ENCODE measurements at places on chromosomes 5 and 9.

DNA sequence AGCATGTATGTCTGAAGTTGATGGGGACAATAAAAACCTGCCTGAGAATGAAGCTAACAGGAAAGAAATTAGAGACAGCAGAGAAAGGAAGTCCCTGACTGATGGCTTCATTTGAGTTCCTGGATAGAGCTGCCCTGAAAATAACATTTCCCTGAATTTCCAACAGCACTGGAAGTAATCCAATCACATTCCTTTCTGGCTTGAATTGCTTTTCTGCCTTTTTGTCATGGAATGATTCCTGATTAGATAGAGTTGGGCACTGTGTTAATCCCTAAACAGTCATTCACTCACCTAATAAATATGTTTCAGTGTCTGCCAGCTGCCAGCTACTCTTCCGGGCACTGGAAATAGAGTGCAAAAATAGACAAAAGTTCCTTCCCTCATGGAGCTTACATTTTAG lies 30.0 kb upstream of the SH3RF2 start:
- no peak for DNase-seq

DNA sequence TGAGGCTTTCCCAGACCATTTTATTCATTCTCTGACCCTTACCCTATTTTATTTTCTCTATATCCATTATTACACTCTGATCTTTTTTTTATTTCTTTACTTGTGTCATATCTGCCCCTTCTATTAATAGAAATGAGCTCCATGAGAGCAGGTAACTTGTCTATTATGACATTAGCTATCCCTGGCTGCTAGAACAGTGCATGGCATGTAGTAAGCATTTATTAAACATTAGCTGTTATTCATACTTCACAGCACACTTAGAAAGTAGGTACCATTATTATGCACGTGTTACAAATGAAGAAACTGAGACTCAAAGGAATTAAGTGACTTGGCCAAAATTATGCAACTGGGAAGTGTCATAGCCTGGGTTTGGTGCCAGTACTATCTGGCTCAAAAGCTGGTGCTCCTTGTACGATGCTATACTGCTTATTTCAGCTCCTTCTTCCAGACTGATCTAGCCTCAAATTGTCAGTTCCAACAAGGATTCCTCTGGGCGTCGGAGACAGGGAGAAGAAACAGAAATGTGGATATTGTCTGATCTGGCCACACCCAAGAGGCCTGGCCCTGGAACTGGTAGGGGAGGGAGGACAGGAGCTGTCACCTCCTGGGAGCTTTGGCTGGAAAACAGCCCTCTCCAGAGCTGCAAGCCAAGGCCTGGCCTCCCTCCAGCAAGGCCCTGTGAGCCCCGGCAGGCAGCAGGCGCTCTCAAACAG lies 10.8 kb upstream of the NIPAL4 start:
- no peak for DNase-seq

GRCh38 chr9:12880406-12881015 lies 105.7 kb downstream of the LURAP1L start:
- DNase-seq, result no peak

DNA sequence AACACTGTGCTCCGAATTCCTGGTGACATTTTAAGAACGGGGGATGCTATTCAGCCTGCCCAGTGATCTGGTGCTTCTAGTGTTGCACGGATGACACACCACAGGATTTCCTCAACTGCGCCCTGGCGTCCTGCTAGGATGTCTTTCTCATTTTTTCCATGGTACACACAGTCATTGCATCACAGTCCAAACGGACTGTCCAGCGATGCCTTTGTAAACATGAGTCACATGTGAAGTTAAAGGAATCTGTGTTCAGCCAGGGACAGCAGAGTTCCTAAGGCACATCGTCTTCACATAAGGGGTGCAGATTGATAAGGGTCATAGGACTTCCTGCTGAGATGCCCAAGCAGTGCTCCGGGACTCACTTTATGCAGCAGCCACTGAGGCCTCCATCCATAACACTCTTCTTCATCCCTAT lies 9.3 kb upstream of the PTPN3 start:
- DNase-seq, result peak; percentile 70

GRCh38 chr5:6900247-6901227 lies 187.3 kb downstream of the TENT4A start:
- peak; percentile 60 for DNase-seq

- DNase-seq, result no peak
Observed at GRCh38 chr9:23686257-23686656, 139.8 kb downstream of the ELAVL2 start.

DNA sequence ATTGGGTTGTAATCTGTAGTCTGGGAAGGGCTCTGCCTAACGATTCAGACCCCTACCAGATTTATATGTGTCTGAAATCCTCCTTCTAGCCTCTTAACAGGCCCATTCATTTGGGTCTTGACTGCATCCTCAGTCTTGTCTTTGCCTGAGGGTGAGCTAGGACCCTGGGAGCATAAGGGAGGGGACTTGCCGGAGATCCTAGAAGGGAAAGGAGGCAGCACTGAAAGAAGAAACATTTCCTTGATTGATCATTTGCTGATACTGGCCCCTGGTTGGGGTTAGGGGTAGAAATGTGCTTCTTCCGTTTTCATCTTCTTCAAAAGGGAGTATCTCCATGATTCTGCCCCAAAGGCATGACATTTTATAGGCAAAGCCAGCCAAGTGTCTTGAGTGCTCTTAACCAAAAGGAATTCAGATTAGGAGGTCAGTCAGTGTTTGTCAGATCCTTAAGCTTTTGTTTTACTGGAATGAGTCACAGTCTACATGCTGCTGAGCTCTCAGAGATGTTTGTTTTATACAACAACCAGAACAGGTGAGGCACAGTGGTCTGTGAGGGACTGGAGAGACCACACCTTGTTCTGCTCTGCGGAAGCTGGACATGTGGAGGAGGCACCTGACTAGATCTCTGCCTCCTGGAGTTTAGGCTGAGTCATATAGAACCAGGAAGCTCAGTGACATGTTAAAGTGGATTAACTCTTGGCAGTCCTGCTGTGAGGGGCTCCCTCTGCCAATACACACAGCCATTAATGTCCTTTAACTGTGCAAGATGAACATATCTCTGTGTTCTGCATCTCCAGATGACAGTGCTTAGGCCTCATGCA lies 37.7 kb downstream of the PCDHAC2 start:
- DNase-seq, result no peak

DNA sequence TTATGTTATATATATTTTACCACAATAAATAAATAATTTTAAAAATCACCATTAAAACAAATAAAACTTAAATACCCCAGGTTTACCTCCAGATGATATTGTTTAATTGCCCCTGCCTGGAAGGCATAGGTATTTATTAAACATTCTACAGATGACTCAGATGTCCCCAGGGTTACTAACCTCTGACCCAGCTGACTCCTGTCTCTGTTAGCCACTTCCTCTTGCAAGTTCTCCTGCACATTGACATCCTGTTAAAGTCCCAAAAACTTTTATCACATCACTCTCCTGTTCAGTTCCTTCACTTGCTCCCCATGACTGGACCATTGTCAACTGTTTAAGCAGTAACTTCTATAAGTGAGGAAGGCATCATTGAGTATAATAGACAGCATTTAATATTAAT lies 37.0 kb upstream of the RAB3C start:
- no peak for DNase-seq

- DNase-seq, result no peak
Observed at GRCh38 chr5:14953075-14953607, 81.6 kb upstream of the ANKH start.

DNA sequence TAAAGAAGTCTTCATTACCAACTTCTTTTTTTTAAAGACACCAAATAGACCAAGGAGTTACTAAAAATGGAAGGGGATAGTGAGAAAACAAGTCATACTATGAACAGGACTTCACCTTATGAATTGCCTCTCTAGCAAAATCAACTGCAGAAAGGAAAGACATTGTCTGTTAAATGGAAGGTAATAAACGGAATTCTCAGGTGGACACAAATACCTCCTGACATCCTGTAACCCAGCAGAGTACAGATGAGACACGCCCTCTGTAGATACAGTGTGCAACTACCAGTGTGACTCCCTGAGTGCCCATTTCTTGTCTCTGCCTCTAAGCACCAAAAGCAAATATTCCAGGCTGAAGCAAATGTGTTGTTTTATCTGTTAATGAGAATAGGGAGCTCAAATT lies 12.2 kb upstream of the PLPP1 start:
- DNase-seq, result peak; percentile 38

GRCh38 chr9:99905833-99906402 lies 536 bp upstream of the STX17 start:
- DNase-seq, result no peak

GRCh38 chr5:151924564-151925301 lies at the start of gene GLRA1:
Gene GLRA1 (minus strand): TSS chr5:151924851. CDS start chr5:151924549, 302 bp downstream.
- DNase-seq, result peak; percentile 19

DNA sequence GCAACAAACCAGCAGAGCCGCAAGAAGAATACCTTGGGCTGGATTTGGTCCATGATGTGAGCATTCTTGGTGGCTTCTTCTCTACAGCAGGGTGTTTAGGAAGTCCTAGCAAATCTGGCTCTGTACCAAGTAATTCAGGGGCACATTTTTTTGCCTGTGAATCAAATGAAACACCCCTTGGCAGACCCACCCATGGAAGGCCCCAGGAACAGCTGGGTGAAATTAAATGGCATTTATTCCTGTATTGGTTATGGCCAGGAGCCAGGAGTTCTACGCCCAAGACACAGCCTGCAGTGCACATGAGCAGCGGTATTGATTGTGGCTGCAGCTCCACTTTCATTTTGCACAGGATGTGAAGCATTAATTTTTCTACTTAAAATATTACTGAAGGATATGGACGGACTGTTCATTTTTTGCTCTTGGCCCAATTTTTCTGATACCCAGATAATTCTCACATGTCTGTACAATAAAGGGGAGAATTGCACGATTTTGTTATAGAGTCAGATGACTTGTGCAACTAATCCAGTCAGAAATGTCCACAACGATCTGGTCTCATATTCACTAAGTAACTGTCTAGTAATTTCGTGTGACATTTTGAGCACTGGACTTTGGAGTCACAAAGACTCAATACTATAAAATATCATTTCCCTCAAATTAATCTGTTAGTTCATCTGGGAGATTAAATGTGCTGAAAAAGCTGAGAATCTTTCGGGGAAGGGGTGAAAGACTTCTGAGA lies 120.7 kb upstream of the APC start:
- no peak for DNase-seq

GRCh38 chr9:92140754-92141143 lies 25.5 kb upstream of the SPTLC1 start:
- no peak for DNase-seq

DNA sequence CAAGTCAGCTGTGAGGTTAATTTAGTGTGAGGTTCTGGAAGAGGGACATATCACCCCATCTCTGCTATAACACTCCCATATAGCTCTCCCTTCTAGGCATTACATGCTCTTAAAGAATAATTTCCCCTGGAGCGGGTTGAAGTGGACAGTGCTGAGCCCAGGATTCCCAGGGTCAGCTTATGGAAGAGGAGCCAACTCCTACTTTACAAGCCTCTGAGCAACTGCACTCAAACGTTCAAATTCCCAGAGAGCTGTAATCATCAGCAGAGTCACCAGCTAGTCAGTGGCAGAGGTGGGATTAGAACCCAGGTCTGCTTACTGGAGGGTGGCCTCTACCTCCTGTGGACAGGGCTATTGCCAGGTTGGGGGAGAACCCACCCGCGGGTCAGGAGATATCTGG lies 1.4 kb downstream of the NEURL1B start:
- DNase-seq, result no peak

GRCh38 chr5:145543968-145544367 lies 291.2 kb downstream of the PRELID2 start:
- DNase-seq, result peak; percentile 83

GRCh38 chr9:127921557-127922120 lies 4.8 kb upstream of the ST6GALNAC4 start:
- no peak for DNase-seq

DNA sequence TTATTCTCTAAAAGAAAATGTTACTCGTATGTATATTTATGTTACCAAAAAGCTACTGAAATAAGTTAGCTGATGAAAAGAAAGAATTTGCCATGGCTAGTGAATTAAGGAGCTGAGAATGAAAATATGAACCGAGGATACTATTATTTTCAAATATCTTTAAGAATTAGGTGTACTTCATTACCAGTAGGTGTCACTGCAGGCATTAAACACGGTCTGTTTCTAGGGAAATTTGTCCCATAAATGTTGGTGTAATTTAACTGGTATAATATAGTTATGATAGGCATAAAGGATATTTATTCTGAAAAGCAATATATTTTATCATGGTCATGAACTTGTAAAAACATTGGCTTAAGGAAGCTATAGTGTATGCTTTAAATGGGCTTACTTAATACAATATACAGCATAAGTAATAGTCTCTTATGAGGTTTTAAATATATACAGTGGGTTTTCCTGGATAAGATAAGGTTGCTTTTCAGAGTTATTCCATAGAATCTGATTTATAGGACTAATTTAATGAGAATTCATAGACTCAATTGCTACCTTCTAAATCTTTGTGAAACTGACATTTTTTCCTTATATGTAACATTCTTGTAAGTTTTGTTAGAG lies 72.4 kb upstream of the MPDZ start:
- DNase-seq, result no peak

DNA sequence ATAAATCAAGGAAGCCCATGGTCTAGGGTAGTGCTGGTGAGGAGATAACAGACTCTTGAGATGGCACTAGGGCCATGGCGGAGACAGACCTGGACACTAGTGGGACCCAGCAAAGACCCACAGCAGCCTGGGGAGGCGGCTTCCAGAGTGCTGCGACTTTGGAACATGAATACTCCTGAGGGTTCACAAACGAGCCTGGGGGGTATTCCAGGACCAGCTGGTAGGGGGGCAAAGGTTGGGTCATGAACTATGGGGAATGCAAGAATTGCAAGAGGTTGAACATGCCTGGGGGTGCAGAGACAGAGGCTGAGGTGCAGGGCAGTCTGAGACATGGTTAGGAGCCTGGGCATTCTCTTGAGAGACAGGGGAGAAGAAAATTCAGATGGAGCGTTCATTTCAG lies 43.8 kb upstream of the SPTLC1 start:
- no peak for DNase-seq

DNA sequence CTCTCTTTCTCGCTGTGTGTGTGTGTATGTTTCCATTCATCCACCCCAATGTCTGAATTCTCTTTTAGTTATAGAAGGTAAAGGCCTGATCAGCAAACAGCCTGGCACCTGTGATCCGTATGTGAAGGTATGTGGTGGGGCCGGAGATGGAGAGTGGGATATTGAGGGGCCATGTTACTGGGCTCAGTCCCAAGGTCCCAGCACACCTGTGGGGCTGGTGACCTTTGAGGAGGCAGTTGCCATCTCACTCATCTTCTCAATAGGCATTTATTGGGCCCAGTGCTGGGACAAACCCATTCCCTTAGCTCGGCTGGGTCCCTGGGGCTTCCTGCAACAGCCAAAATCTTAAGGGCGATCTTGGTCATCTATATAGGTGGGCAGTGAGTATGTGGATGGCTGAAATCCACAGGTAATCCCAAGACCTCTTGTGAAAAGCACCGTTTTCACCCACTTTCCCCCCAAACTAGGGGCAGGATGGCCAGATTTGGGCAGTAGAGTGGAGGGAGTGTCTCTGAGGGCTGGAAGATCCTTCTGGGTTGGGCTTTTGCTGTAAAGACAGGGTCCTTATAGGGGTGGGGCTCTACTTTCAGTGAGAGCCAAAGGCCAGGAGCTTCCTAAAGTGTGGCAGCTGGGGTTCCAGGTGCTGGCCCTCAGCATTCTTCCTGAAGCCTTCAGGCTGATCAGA lies 19.6 kb downstream of the RGS3 start:
- no peak for DNase-seq
